NCI-H187 (cell line): ENCODE measurements at places on chromosomes 6 and 20.

DNA sequence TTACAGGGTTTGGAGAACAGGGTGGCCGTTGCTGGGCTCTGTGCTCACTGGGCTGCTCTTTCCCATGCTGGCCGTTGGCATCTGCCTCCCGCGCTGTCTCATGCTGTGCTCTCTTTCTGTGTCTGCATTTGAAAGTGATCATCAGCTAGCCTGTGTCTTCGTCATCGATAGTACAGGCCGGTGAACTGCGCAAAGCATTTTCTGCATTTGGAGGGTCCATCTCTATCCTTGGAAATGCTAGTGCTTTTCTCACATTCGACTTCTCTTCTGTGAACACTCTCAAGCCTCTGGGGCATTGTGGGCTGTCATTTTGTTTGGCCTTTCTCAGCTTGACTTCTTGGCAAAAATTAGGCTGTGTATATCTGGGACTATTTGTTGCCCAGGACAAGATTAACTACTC lies 6.8 kb upstream of the SNHG17 start:
- no peak for DNase-seq

DNA sequence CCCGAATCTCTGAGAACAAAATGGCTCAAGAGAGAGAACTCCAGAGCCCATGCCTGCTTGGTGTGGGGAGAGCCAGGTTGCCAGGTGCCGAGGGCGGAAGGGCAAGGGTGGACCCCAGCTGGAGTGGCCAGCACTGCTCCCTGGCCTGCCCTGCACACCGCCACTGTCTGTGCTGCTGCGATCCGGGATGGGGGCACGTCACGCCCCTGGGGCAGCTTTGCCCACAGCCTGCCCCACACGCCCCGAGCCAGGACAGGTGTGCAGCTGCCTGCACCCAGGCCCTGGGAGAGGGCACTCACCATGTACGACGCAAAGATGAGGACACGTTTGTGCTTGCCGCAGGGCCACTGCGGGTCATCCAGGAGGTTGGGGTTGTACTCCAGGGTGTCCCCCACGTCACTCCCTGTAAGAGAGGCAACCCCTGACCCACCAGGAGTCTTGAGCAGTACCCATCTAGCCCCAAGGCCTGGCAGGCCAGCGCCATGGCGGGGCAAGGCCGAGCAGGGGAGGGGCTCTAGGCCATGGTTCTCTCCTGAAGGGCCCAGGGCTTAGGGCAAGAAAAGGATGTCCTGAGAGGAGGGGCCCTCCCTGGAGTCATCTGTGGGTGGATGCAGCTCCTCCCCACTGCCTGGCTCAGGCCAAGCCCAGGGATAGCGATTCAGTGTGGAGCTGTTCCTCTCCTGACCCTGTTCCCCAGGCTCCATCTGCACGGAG lies 5.9 kb downstream of the RPS21 start:
- no peak for DNase-seq

DNA sequence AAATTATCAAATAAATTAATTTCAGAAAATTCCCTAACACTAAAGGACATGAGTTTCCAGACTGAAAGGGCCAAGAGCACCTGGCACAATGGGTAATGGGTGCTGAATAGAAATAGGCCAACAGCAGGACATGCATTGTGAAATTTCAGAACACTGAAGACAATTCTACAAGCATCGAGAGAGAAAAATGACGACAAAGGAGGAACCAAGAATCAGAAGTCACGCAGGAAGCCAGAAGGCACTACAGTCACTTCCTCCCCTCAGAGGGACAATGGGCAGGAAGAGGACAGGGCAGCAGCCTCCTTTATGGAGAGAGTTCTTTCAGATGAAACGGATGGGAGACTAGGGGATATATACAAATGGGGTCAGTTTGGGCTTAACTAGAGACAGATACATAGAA lies 29.6 kb downstream of the PCNA start:
- DNase-seq, result no peak

- no peak for DNase-seq
These were observed 64.0 kb downstream of the JAG1 start for GRCh38 chr20:10609770-10610169.
